AG08395 (cell line): ENCODE measurements at places on chromosomes 16 and 17.

DNA sequence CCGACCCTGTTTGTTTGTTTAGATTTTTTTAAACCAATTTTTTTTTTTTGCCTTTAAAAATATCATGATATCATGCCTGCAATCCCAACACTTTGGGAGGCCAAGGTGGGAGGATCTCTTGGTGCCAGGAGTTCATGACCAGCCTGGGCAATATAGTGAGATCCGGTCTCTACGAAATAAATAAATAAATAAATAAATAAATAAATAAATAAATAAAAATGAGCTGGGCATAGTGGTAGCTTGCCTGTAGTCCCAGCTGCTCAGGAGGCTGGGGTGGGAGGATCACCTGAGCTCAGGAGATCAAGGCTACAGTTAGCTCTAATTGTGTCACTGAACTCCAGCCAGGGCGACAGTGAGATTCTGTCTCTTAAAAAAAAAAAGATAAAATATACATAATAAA, 8.1 kb upstream of the IGF2BP1 start:
- DNase-seq = no peak

DNA sequence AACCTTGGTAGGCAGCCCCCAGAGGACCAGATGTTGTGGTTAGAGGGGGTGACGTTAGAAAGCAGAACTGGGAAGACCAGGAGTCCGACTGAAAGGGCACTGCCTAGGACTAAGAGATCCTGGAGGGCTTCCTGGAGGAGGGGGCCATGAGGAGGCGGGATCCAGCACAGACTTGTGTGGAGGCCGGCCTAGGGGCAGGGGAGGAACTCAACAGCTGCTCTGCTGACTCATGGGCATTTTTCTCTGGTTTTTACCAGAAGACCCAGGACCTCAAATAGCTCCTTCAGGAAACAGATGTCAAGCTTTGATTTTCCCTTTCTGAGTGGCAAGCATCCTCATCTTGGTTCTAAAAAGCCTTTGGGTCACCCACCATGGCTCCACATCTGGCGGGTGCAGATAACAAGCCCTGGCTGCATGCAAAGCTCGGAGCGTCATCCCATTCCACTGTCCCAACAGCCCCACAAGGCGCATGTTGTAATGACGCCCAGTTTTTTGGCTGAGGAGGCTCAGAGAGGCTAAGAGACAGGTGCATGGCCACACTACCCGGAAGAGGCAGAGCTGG, 29.0 kb downstream of the IL21R start:
- DNase-seq = no peak

- no peak for DNase-seq
These were observed 16.4 kb upstream of the CCL23 start for GRCh38 chr17:36034127-36034526.

GRCh38 chr16:24820522-24820921, 25.2 kb upstream of the SLC5A11 start:
- DNase-seq = no peak

DNA sequence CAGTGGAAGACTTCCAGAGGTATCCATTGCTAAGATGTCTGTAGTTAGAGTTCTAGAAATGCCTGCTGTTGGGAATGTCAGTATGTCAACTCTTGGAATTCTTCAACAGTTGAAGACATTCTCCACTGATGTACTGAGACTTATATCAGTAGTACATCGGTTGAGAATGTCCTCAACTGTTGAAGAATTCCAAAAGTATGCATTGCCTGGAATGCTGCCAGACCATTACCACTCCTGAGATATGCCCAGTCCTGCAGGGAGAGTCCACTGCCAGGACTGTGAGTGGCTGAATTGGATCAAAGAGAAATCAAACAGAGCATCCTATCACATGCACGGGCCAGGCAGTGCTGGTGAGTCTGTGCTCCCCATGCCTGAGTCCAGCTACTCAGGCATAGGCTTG, 42.0 kb downstream of the IL21R start:
- peak; percentile 67 for DNase-seq

- no peak for DNase-seq
These were observed 5.6 kb upstream of the CXCL16 start for GRCh38 chr17:4744999-4745969.

- peak; percentile 78 for DNase-seq
These were observed at the start of gene PYCARD for GRCh38 chr16:31202414-31203375. PYCARD (minus strand) TSS chr16:31202760; CDS start chr16:31202690, 70 bp downstream.

DNA sequence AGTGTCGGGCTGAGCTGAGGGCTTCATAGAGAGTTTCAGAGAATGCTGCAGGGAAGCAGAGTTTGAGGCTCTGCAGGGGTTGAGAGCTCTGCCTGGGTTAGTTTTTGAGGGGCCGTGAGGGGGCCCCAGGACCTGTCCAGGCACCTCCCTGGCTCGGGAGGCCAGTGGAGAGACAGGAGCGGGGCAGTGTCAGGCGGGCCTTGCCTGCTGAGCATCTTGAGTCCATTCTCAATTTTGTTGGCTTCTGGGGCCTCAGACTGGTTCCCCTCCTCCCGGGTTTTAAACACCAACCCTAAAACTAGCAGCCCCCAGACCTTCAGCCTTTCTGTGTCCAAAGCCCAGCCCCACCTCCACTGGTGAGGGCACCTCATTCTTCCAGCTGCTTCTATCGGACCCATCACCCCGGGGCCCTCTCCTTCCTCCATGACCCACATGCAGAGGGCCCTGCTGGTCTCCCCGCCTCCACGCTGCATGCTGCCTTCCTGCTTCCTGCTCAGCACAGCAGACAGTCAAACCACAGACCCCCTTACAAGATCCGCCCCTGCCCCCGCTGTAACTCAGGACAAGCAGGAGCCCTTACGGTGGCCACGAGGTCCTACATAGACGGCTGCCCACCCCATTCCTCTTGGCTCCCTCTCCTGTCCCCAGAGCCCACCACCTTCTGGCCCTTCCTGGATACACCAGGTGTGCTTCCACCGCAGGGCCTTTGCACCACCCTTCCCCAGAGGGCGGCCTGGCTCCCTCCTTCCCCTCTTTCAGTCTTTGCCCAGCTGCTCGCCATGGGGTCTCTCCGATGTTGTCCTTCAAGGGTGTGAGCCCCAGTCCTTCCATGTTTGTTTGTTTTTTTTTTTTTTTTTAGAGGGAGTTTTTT, 3.8 kb downstream of the RNF213 start:
- DNase-seq = no peak

GRCh38 chr16:14020141-14020540, 51.0 kb upstream of the MRTFB start:
- no peak for DNase-seq

- DNase-seq = no peak
These were observed 532.9 kb downstream of the MAF start for GRCh38 chr16:79067600-79067999.

- DNase-seq = no peak
These were observed 3.1 kb upstream of the SOX9 start for GRCh38 chr17:72117535-72118334.

DNA sequence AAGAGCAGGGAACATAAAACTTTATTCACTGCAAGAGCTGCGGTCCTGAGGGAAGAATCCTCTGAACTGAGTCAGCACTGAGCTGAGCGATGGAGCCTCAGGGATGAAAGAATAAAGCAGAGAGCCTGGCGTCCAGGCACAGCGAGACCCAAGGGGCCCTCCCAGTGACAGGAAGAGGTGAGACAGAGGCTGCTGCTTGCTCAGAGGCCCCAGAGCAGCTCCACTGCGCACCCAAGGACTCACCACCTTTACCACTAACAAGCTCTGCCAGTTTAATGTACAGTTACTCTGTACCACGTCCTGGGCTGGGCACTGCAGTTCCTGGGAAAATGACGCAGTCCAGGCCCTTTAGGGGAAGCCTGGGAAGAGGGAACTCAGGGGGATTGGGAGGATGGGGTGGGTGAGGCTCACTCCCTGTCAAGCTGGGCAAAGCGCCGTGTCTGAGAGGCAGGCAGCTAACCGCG, 5.6 kb downstream of the GFAP start:
- DNase-seq = peak; percentile 71

DNA sequence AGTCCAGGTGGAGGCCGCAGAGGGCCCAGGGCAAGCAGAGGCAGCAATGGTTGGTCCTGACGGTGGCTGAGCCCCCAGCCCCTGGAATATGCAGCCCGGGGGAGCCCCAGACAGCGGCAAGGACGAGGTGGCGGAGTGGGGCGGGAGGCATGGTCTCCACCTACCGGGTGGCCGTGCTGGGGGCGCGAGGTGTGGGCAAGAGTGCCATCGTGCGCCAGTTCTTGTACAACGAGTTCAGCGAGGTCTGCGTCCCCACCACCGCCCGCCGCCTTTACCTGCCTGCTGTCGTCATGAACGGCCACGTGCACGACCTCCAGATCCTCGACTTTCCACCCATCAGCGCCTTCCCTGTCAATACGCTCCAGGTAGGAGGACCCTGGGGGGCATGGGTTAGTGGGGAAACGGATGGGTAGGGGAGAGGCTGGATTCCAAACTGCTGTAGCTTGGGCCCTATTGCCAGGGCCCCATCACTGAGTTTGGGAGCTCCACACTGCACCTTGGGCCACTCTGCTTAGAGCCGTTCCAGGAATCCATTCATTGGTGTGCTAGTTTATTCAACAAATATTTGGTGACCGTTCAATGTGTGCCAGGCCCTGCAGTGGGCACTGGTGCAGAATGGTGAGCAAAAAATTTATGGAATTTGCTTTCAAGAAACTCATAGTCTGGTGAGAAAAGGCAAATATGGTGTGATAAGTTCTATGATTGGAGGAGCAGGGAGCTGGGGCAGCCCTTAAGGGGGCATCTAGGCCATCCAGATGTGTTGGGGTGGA, 3.8 kb downstream of the RASL10B start:
- no peak for DNase-seq

DNA sequence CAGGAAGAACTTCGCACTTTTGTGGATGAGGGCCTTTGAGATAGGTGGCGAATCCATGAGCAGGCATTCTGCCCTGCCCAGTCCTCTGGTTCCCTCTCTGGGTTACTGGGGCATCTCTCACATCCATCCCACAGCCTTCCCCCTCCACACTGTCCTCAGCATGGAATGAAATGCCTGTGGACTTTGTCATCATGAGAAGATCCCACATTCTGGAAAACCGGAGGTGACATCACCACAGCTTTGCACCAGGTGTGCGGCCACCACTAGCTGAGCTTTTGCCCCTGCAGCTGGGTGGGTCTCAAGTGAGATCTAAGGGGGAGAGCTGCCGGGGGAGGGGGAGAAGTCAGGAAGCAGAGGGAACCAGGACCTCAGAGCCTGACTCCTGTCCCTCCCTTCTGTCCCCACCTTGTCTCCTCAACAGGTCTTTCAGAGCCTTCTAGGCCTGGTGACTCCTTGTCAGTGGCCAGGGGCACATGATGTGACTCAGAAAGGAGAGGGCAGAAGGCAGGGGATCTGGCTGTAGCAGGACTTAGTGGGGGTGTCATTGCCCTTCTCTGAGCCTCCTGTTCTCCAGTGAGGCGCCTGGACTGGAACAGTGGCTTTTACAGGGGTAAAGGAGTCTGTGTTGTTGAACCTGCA, 40.0 kb upstream of the DLX4 start:
- DNase-seq = peak; percentile 28
